A673 (cell line): ENCODE measurements at places on chromosomes 12 and 14. TPM values are rescaled to one million over a fixed set of nuclear protein-coding genes. Genes with fewer than 3 reads are reported as not detected.

Gene AHNAK2
- total RNA-seq = 0.56 and 0.59 TPM in 2 replicates

Gene NUAK1
- total RNA-seq = 1.3 and 1.6 TPM in 2 replicates

GRCh38 chr12:91766454-91766853 is 379.2 kb downstream of the BTG1 start:
- no peak for DNase-seq

- no peak for DNase-seq
Measured at GRCh38 chr12:105920161-105920684, 218.5 kb downstream of the NUAK1 start.

- DNase-seq = no peak
Measured at GRCh38 chr12:123479442-123480180, 21.7 kb downstream of the SNRNP35 start.

DNA sequence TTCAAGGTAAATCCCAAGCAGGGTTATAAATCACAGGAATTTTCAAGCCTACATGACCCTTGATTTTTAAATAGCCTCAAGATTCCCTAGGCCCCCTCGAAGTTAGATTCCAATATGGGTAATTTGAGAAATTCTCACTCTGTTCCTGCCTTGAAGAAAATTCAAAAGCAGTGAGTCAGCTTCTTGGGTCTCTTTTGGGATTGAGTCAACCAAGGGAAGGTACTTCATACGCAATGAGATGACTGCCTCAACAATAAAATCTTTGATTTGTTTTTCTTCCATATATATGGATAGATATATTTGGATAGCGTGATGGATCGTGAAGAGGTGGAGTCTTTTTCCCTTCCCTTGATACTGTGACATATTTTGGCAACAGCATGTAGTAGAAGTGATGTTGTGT is 180.4 kb upstream of the ATP2B1 start:
- DNase-seq = no peak

Gene ST8SIA1
- total RNA-seq = 0.17 and 0.28 TPM in 2 replicates
